Spleen (tissue), 13 donors: ENCODE measurements at places on chromosomes 16 and 17.

GRCh38 chr16:86198206-86199118 is 299.5 kb downstream of the IRF8 start:
- peak; percentile 46 for DNase-seq

DNA sequence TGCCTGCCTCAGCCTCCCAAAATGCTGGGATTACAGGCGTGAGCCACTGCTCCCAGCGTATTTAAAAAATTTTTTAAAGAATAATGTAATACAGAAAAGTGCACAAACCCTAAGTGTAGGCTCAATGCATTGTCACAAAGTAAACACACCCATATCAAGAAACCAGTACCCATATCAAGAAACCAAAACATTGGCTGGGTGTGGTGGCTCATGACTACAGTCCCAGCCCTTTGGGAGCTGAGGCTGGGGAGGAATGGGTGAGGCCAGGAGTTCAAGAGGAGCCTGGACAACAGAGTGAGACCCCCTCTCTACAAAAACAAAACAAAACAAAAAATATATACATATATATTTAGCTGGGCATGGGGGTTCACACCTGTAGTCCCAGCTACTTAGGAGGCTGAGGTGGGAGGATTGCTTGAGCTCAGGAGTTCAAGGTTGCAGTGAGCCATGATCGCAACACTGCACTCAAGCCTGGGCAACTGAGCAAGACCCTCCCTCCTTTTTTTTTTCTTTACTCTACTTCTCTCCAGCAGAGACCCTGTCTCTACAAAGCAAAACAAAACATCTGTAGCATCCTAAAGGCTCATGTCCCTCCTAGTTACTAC is 9.3 kb upstream of the PRR14 start:
- DNase-seq: no peak

- no peak for DNase-seq
Measured at GRCh38 chr16:8957063-8957397, 6.7 kb downstream of the USP7 start.

GRCh38 chr16:8863594-8864424 is 5.0 kb downstream of the CARHSP1 start:
- no peak for DNase-seq

DNA sequence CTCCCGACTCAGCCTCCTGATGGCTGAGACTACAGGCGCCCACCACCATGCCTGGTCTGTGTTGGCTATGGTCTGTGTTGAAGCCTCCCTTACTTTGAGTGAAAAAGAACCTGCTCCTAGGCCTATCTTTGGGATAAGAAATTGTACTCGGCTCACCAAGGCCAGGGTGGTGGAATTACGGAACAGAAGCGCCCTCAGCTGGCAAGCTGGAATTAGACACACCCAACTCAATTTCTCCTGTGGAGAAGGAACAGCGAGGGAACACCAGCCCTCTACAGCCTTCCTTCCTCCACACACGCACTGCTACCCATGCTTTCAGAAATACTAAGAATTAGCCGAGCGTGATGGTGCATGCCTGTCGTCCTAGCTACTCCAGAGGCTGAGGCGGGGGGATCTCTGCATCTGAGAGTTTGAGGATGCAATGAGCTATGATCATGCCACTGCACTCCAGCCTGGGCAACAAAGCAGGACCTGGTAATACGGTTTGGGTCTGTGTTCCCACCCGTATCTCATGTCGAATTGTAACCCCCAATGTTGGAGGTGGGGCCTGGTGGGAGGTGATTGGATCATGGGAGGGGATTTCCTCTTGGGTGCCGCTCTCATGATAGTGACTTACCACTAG is 40.1 kb upstream of the RBBP6 start:
- DNase-seq: no peak
